ENCODE measurements at places on chromosomes 3 and 15. TPM values are rescaled to one million over a fixed set of nuclear protein-coding genes. Genes with fewer than 3 reads are reported as not detected.

The ATP11B gene
- 71.3 TPM for total RNA-seq

GRCh38 chr15:50813865-50814264 lies 48.4 kb upstream of the SPPL2A start:
- DNase-seq = no peak

- peak; percentile 62 for DNase-seq
These were observed 1.5 kb downstream of the ARIH1 start for GRCh38 chr15:72475674-72476073.

- no peak for DNase-seq
These were observed 48.3 kb downstream of the MAP6D1 start for GRCh38 chr3:183777016-183777618.
